ENCODE measurements at places on chromosomes 12 and 14.

DNA sequence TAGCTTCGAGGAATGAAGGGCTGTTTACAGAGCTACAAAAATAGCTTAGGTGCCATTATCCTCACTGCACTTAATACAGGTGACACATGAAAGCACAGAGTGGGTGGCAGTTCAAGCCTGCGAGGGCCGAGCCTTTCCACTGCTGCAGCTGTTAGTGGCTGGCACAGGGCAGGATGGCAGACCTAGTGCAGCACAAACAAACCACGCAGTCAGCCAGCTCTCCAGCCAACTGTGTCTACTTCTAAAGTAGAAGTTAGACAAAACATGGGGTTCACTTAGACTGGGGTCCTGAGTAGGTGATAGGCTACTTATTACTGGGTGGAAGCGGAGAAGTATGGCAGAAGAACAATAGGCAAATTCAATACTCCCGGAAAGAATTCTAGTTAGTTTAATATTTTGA lies 95.4 kb downstream of the DUSP16 start:
- no peak for DNase-seq

DNA sequence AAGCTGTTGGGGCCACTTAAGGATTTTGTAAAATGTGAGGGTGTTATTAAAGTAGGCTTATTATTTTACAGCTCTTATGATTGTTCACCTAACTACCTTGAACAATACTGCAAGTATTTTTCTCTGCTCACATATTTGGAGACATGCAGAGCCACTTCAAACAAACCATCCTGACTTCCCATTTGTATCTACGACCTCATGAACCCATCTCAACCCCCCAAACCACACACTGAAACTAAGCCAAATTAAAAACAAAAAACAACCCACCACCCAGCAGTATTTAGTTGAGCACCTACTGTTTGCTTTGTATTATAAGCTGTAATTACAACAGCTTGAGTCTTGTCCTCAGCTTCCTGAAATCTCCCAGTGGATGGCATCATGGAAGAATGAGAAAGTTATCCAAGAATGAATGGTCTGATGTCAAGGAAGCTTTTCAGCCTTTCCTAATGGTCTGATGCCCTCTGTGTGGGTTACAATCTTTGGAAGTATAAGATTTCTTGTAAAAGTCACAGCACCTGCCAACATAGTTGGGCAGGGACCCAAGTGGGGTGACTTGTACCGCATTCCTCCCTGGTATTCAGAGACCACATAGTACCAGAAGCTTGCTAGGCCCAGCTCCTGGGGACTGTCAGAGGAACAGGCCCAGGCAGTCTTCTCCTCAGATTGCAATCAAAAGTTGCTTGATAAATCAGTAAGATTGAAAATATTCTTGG lies 416.6 kb downstream of the ZFP36L1 start:
- no peak for DNase-seq

GRCh38 chr14:71538938-71539649 lies 393.1 kb upstream of the RGS6 start:
- DNase-seq, result no peak

DNA sequence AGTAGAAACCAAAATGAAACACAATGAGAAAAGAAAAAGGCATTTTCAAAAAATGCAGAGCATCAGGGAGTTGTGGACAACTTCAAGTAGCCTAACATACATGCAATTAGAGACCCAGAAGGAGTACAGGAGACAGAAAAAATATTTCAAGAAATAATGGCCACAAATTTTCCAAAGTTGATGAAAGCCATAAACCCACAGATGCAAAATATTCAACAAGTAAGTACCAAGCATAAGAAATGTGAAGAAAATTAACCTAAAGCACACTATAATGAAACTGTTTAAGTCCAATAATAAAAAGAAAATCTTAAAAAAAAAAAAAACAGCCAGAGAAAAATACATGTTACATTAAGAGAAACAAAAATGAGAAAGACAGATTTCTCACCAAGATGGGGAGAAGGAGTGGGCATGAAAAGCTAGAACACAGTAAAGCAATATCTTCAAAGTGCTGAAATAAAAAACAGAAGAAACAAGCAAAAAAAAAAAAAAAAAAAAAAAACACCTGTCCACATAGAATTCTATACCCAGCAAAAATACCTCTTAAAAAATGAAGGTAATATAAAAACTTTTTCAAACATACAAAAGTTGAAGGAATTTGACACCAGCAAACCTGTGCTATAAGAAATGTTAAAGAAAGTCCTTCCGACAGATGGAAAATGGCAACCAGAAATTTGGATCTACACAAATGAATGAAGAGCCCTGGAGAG lies 77.1 kb downstream of the PRKAB1 start:
- no peak for DNase-seq

Data from anterior cingulate cortex (tissue), 58 donors.